Retinal pigment epithelial cell (primary cell): ENCODE measurements at places on chromosomes 5 and 9.

DNA sequence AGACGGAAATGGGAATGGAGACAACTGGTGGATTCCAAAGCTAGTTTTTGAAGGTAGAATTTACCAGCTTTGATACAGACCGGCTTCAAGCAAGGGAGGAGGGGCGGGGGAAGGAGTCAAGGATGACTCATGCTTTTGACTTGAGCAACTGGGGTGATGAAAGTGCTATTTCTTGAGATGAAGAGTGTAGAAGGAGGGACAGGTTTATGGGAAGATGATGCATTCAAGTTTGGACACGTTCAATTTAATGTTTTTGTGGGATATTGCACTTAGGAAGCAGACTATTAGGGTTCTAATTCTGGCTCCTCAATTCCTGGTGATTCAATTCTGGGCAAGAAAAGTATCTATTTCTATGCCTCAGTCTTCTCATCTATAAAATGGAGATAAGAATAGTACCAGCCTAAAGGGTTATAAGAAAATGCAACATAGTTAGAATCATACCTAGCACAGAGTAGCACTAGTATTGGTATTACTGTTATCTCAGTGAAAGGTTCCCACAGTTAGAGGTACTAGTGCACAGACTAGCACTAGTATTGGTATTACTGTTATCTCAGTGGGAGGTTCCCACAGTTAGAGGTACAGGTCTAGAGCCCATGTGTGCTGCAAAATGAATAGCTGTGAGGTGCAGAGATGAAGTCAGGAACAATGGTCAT is 4.6 kb downstream of the NIPAL4 start:
- peak; percentile 59 for DNase-seq

- no peak for DNase-seq
Measured at GRCh38 chr9:99040911-99041582, 63.9 kb upstream of the TGFBR1 start.

DNA sequence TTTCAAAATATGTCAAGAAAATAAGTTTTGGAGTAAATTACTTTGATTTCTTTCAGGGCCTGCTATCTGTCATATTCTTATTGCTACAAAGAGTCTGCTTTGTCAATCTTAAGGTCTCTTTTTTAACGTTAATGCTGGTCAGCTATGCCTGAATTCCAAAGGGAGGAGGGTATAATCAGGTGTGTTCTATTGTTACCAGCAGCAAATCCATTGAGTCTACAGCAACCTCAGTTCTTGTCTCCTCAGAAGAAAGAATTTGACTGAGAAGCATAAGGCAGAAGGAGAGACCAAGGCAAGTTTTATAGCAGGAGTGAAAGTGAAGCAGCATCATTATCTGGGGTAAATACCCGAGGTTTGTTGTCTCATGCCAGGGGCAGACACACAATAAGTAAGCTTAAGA is 23.7 kb upstream of the MINAR2 start:
- DNase-seq: no peak

DNA sequence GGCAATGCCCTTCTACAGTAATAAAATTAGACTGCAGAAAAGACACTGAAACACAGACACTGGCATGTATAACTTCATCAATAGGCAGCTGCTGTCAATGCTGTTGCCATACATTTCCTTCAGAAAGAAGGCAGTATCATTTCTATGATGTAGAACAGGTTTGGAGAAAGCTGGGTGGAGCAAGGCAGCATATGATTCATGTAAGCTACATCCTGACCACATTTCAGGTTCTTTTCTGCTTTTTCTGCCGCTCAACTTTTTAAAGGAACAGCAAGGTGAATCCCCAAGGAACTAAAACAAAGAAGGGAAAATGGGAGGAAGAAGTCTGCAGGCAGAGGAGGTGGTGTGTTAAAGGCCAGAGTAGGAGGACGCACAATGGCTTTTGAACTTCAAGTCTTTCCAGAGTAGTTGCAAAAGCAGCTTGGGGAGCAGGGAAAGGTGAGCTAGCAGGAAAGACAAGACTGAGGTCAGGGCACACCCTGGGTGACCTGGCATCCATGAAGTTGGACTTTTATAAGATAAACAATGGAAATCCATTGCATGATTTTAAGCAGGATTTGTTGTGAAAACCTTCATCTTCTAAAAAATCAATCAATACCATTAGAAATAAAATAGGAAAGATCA is 142.1 kb downstream of the MED10 start:
- no peak for DNase-seq

DNA sequence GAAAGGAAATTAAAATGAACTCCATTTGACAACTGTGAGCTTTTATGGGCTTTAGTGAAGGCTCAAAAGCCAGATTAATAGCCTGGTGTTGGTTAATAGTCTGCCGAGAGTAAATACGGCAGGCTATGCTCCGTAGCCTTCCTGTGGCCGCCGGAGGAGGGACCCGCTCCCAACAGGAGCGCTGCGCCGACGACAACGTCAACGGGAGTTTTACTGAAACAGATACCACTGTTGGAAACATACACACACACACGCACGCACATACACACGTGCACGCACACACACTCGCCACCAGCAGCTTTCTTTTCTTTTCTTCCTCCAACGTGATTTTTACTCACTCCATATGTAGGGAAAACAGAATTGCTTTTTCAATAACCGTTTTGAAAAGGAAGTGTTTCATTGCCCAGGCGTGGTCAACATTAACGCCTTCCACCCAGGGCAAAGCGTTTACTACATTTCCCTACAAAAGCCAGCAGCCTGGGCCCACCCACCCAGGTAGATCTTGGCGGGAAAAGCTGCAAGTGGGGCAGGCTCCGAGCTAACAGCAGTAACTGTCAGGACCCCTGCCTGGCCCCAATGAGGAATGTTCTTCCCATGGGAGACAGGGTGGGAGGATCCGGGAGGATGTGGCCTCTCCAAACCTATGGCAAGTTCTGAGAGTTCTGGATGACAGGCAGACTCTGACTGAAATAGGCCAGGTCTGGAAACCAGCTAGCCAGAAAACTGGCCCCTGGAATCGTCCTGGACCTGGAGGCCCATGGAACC is 72.3 kb downstream of the PAX5 start:
- no peak for DNase-seq

DNA sequence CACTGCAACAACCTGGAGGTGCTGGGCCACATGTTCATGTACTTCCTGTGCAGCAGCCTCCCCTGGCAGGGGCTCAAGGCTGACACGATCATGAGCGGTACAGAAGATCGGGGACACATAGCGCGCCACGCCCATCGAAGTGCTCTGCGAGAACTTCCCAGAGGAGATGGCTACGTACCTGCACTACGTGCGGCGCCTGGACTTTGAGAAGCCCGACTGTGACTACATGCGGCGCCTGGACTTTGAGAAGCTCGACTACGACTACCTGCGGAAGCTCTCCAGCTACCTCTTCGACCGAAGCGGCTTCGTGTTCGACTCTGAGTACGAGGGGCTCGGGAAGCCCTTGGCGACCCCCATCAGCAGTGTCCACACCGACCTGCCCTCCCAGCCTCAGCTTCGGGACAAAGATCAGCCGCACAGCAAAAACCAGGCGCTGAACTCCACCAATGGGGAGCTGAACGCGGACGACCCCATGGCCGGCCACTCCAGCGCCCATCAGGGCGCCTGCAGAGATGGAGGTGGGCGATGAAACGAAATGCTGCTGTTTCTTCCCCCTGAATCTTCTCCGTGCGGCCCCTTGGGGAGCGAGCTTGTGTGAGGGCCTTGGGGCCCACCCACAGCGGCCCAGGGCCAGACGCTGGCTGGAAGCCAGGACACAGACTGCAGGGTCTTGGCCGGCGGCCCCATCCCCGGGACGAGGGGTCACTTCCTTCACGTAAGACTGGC is 56.5 kb downstream of the JAK2 start:
- DNase-seq: no peak
